Chondrocyte (in vitro differentiated cells): ENCODE measurements at places on chromosomes 12 and 14.

GRCh38 chr12:52228366-52228765 is 4.7 kb upstream of the KRT7 start:
- H3K27me3 ChIP-seq: no peaks in the 10 kb centered on the region
- peaks cover 58% of the 10 kb centered on the region for H3K4me1 ChIP-seq
- H3K36me3 ChIP-seq: peaks cover 9% of the 10 kb centered on the region
- DNase-seq: no peak
- H3K27ac ChIP-seq: no peak overlapping the region
- no peak overlapping the region for H3K4me3 ChIP-seq

- no peak overlapping the region for H3K4me3 ChIP-seq
- peaks cover 5% of the 10 kb centered on the region for H3K27me3 ChIP-seq
- H3K4me1 ChIP-seq: peaks cover 20% of the 10 kb centered on the region
Observed at GRCh38 chr12:113424915-113425823, 3.0 kb downstream of the SDSL start.

DNA sequence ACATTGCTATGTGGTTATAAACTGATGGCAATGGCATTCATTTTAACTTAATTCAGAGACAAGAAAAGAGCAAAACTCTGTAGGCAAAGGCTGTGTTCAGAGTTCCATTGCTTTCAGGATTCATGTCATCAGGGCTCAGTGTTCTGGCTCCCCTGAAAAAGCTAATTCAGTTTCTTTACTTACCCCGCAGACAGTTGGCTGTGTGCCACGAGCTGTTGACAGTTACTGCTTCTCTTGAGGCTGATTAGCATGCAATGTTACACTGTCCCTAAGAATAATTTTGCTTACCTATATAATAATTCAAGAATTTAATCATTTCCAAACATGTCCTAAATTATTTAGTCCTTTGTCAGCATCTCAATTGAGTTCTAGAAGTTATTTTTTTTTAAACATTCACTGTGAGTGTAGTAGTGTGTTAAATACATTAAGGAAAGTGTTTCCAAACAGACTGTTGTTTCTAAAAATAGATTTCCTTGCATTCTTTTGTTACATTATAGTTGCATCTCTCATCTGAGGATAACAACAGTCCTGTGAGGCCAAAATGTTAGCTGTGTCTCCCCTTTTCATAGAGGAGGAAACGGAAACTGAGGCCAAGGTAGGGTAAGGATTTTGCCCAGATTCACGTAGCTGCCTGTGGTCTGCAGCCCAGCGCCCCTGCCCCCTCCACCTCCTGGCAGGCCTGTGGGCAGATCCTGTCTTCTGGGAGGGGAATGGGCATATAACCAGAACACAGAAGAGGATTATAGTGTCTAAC is 98.6 kb downstream of the PELI2 start:
- H3K27me3 ChIP-seq: no peaks in the 10 kb centered on the region
- no peaks in the 10 kb centered on the region for H3K4me1 ChIP-seq
- H3K36me3 ChIP-seq: no peaks in the 10 kb centered on the region
- H3K4me3 ChIP-seq: no peak overlapping the region
- no peak for DNase-seq
- H3K27ac ChIP-seq: peak overlapping the region; percentile 60

DNA sequence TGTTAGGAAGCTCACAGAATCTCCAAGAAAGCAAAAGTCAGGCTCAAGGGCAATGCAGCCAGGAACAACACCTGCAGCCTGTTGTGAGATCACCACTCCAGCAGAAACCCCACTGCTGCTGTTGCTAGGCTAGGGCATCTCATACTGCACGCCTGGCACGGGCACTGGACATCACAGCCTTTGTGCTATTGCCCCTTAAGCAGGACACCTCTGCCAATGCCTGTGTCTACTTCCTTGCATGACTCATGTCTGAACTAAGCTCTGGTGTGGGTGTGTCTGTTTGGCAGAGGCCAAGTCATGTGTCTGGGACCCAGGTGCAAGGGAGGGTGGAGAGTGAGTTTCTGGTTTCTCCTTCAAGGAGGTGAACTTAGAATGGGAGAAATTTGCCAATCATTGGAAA is 10.0 kb upstream of the DDX47 start:
- DNase-seq: no peak
- H3K27me3 ChIP-seq: no peaks in the 10 kb centered on the region
- peak overlapping the region; percentile 94 for H3K27ac ChIP-seq

DNA sequence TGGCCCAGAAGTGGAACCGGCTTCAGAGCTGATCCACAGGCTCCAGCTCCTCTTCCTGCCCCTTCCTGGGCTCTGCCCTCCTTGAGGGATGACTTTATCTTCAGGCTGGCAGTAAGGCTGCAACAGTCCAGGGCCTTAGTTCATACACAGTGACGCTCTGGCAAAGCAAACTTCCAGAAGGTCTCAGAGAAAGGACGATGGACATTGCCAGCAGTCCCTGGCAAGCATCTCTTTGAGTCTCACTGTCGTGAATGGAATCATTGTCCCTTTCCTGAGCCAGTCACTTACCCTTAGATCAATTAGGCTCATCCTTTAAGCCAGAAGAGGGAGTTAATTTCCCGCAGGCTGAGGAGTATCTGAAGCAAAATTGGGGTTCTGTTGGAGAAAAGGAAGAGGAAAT is 8.6 kb downstream of the AK7 start:
- peaks cover 10% of the 10 kb centered on the region for H3K27me3 ChIP-seq
- H3K4me1 ChIP-seq: no peaks in the 10 kb centered on the region
- DNase-seq: no peak

- no peak overlapping the region for H3K27ac ChIP-seq
- no peak for DNase-seq
- peaks cover 41% of the 10 kb centered on the region for H3K27me3 ChIP-seq
- peaks cover 10% of the 10 kb centered on the region for H3K4me1 ChIP-seq
- H3K4me3 ChIP-seq: no peak overlapping the region
Observed at GRCh38 chr12:107327651-107328182, 234.4 kb upstream of the CRY1 start.

GRCh38 chr12:47785887-47786661 is 13.0 kb downstream of the SLC48A1 start:
- H3K27ac ChIP-seq: peak overlapping the region; percentile 45
- no peak for DNase-seq
- no peaks in the 10 kb centered on the region for H3K27me3 ChIP-seq
- no peak overlapping the region for H3K4me3 ChIP-seq
- H3K36me3 ChIP-seq: peaks cover 45% of the 10 kb centered on the region

DNA sequence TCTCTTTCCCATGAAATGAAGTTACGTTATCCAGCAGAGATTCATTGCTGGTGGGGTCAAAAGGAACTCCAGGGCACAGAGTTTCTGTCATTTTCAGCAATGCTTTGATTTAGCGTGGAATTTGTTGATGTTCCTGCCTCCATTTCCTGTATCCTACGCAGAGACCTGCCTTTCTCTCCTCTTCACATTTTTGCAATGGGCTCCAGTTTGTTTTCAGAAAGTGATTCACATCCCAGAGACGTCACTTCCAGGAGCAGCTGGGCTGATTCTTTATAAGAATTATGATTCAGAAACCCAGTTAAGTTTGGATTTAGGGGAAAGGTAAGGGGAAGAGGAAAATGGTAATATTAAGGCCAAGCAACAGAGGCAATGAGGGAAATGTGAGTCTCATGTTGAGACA is 11.6 kb downstream of the RNASE10 start:
- H3K36me3 ChIP-seq: no peaks in the 10 kb centered on the region
- no peak overlapping the region for H3K4me3 ChIP-seq
- DNase-seq: no peak
- H3K27me3 ChIP-seq: peaks cover 9% of the 10 kb centered on the region
- peaks cover 6% of the 10 kb centered on the region for H3K4me1 ChIP-seq

DNA sequence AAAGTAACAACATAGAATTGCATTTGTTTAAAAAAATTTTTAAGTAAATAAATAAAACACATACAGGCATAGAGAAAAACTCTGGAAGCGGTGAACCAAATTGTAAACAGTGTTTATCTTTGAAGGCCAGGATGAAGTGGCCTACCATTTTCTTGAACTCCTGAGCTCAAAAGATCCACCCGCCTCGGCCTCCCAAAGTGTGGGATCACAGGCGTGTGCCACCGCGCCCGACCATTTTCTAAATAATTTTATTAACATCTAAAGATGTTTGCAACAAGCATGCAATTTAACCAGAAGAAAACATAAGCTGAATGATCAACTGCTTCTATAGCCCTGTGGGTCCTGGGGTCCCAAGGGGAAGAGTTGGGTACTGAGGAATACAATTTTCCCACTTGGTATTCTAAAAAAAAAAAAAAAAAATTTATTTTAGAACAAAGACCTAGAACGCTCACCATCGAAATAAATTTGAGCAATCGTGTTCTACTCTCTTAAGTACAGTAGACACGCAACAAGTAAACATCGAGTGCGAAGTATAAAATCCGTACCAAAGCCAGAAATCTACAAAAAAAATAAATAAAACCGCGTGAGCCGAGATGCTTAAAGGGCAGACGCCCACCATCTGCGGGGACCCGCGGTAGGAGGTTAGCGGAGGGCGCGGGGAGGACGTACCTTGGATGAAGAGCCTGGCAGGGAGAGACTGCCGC is 484 bp downstream of the MIS18BP1 start:
- peak overlapping the region; percentile 99 for H3K27ac ChIP-seq
- peaks cover 23% of the 10 kb centered on the region for H3K4me1 ChIP-seq
- H3K4me3 ChIP-seq: peak overlapping the region; percentile 93
- peaks cover 2% of the 10 kb centered on the region for H3K36me3 ChIP-seq

DNA sequence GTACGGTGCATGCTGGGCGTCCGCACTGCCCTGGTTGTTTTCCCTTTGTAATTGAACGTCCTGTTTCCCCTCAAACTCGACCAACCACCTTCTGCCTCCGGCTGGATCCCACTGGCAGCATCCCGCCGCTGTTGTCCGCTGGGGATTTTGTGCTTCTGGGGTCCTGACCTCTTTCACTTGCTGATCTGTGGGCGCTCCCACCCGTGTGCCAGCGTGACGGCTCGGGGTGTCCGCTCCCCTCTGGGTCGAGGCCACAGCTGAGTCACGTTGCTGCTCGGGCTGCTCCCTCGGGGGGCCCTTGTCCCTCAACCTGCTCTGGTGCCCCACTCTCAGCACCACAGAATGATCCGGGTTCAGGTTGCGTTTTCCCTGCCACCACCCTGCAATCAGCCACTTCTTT is 8.0 kb downstream of the PGAM5 start:
- no peak for DNase-seq
- peaks cover 17% of the 10 kb centered on the region for H3K36me3 ChIP-seq
- peak overlapping the region; percentile 41 for H3K27ac ChIP-seq

GRCh38 chr14:100587763-100588411 is 670 bp upstream of the BEGAIN start:
- H3K27ac ChIP-seq: no peak overlapping the region
- peak; percentile 68 for DNase-seq
- peaks cover 11% of the 10 kb centered on the region for H3K4me1 ChIP-seq
- H3K27me3 ChIP-seq: peaks cover 10% of the 10 kb centered on the region
- H3K36me3 ChIP-seq: no peaks in the 10 kb centered on the region
- H3K4me3 ChIP-seq: peak overlapping the region; percentile 57

DNA sequence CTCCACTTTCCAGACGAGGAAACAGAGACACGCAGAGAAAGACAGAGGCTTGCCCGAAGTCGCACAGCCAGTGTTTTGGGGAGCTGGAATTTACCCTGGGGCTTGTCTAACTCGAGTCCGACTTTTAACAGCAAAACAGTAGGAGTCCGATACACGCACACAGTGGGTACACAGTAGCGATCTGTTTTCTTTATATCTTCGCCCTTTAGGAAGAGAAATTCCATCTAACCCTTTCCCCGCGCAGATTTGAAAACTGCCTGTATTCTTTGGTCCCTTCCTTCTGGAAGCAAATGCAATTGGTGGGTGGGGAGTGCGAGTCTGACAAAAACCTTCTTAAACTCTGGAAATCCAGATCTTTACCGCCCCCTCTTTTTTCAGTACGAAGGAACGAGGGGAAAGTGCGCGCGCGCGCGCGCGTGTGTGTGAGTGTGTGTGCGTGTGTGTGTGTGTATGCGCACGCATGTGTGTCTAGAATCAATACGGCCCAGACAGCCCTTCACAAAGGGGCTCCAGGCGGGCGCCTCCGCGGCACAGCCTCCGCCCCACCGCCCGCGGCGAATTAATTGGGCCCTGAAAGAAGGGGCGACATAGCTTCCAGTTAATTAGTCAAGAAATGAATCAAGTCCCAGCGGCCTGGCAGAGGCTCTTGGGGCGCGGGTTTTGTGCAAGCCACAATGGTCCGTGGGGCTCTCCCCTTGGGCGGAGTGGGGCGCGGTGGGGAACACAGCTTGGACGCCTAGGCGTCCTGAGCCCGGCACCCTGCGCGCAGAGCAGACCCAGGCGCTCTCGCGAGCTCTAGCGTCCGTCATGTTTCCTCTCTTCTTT is 14.0 kb upstream of the TBX3 start:
- DNase-seq: no peak
- H3K27me3 ChIP-seq: peaks cover 95% of the 10 kb centered on the region
- peaks cover 16% of the 10 kb centered on the region for H3K4me1 ChIP-seq

- peaks cover 7% of the 10 kb centered on the region for H3K27me3 ChIP-seq
- H3K27ac ChIP-seq: no peak overlapping the region
- peak; percentile 74 for DNase-seq
Observed at GRCh38 chr14:91354979-91355685, 62.5 kb downstream of the CCDC88C start.

GRCh38 chr12:92927055-92927435 is 2.0 kb downstream of the EEA1 start:
- DNase-seq: no peak
- H3K4me3 ChIP-seq: peak overlapping the region; percentile 80
- H3K27ac ChIP-seq: peak overlapping the region; percentile 95
- peaks cover 4% of the 10 kb centered on the region for H3K36me3 ChIP-seq

DNA sequence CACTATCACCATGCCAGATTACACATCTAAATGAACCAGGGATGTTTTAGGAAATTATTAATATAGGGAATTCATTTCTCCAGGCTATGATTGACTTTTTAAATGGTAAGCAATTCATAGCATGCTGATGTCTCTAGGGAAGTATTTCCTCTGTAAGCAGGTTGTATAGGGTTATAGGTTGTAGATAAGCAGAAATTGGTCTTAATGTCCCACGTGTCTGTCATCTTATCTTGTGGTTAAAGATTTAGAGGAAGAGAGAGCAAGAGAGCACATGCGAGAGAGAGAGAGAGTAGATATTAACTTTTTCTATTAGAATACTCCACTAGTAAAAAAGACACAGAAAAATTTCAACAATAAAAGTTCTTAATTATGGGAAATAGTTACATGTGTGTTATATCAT is 32.6 kb downstream of the TRHDE start:
- H3K27ac ChIP-seq: no peak overlapping the region
- no peak for DNase-seq
- H3K4me3 ChIP-seq: no peak overlapping the region
- no peaks in the 10 kb centered on the region for H3K36me3 ChIP-seq
- H3K4me1 ChIP-seq: no peaks in the 10 kb centered on the region

DNA sequence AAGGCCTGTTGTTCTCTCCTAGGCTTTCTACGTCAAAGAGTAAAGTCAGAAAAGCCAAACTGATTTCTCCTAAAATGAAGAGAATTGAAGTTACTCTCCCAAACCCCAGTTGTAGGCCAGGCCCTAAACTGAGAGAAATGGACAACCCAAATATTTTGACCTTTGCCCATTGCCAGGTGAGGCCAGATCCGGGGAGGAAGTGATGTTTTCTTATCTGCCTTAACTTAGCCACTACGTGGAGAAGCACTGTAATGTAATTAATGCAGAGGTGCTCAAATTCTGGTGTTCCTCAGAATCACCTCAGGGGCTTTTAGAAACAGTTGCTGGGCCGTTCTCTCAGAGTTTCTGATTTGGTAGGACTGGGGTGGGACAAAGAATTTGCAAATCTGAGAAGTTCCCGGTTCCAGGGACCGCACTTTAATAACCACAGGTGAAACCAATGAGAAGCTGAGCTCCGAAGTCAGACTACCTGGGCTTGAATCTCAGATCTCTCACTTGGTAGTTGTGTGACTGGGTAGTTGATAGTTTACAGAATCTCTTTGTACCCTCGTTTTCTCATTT is 73.2 kb downstream of the ETV6 start:
- H3K27me3 ChIP-seq: no peaks in the 10 kb centered on the region
- no peak overlapping the region for H3K4me3 ChIP-seq
- H3K36me3 ChIP-seq: peaks cover 4% of the 10 kb centered on the region
- H3K27ac ChIP-seq: no peak overlapping the region
- H3K4me1 ChIP-seq: peaks cover 74% of the 10 kb centered on the region
- no peak for DNase-seq
